Progenitor cell of endocrine pancreas (in vitro differentiated cells): ENCODE measurements at places on chromosomes 3 and 15. TPM values are rescaled to one million over a fixed set of nuclear protein-coding genes. Genes with fewer than 3 reads are reported as not detected.

- no peak overlapping the region for H3K27ac ChIP-seq
- no peaks in the 10 kb centered on the region for H3K36me3 ChIP-seq
- H3K4me3 ChIP-seq, result no peak overlapping the region
- DNase-seq, result no peak
Measured at GRCh38 chr15:58021332-58022230, 43.9 kb downstream of the ALDH1A2 start.

- H3K4me3 ChIP-seq, result no peak overlapping the region
- no peak overlapping the region for H3K27ac ChIP-seq
- H3K36me3 ChIP-seq, result peaks cover 14% of the 10 kb centered on the region
- no peaks in the 10 kb centered on the region for H3K27me3 ChIP-seq
- DNase-seq, result no peak
Measured at GRCh38 chr3:71441217-71441924, 142.2 kb downstream of the FOXP1 start.

DNA sequence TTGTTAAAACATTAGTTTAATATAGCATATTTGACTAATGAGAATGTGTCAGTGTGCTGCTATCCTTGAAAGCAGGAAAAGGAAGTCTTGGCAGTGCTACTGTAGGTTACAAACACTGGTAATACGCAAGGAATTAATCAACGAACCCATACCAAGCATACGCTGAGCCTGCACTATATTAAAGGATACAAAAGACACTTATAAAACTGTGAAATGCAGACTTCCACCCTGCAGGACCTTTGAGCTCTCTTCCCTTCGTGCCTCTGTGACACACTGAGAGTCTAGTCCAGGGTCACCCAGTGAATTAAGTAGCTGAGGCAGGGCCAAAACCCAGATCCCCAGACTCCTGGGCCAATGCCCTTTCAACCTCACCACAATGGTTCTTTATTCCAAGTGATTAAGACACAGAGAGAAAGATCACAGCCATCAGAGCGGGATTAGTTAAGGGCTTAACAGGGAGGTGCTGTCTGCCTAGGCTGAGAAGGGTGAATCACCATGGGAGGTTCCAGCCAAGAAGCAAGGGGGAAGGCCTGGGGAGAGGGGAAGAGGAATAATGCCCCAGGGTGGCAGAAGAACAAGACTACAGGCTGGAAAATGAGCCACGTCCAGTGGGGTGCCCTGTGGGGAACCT is 6.8 kb downstream of the ANXA2 start:
- DNase-seq, result no peak
- peak overlapping the region; percentile 51 for H3K27ac ChIP-seq
- H3K4me1 ChIP-seq, result peaks cover 69% of the 10 kb centered on the region

GRCh38 chr15:68232937-68233336 is 3.4 kb upstream of the CLN6 start:
- peaks cover 16% of the 10 kb centered on the region for H3K27me3 ChIP-seq
- H3K27ac ChIP-seq, result no peak overlapping the region
- H3K4me1 ChIP-seq, result peaks cover 17% of the 10 kb centered on the region
- DNase-seq, result no peak

- H3K4me1 ChIP-seq, result peaks cover 6% of the 10 kb centered on the region
- no peak overlapping the region for H3K27ac ChIP-seq
- DNase-seq, result no peak
- no peaks in the 10 kb centered on the region for H3K36me3 ChIP-seq
Measured at GRCh38 chr3:142931222-142931621, 32.3 kb downstream of the PAQR9 start.

DNA sequence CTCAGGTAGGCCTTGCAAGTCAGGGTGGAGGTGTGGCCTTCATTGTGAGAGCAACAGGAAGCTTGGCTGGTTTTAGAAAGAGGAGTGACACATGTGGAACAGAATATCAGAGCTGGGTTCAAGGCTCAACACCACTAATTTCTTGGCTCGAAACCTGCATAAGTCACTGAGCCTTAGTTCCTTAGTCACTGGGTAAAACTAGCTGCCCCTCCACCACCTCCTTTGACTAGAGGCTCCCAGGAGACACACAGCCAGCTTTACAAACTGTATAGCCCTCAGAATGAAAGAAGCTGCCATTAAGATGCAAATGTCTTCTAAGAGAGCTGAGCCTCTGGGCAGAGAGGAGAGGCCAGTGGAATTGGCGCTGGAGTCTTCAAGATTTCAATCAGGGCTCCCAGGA is 67.7 kb downstream of the CERS3 start:
- no peaks in the 10 kb centered on the region for H3K36me3 ChIP-seq
- H3K4me1 ChIP-seq, result peaks cover 15% of the 10 kb centered on the region
- no peak overlapping the region for H3K4me3 ChIP-seq
- H3K27ac ChIP-seq, result no peak overlapping the region
- DNase-seq, result no peak

DNA sequence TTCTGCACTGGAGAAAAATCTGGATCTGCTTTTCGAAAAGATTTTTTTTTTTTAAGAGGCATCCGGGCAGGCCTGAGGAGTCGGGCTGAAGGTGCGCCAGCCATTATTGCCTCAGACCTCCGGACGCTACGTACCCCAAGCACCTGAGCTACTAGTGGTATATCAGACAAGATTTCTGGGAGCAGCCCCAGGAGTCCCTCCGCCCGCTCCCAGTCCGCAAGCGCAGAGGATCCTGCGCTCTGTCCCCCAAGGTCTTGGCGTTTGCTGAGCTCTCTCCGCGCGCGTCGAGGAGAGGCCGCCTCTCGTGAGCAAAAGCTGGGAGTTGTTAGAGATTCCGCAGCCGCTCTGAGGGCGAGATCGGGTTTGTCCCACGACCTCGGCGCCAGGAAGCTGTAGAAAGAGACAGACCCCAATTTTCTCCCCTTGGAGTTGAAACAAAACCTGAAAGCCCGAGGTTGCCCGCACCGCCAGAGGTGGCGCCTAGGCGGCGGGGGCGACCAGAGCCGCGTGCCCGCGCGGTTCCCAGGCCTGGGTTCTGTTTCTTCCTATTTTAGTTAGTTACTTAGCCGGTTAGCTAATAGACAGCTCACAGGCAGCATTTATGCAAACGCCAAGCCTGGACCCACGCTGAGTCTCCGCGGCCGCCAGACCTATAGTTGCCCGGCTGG is 72.5 kb upstream of the POLG start:
- H3K27ac ChIP-seq, result peak overlapping the region; percentile 49
- H3K4me3 ChIP-seq, result peak overlapping the region; percentile 5
- H3K4me1 ChIP-seq, result peaks cover 9% of the 10 kb centered on the region
- H3K27me3 ChIP-seq, result peaks cover 98% of the 10 kb centered on the region
- DNase-seq, result no peak
- H3K36me3 ChIP-seq, result no peaks in the 10 kb centered on the region

DNA sequence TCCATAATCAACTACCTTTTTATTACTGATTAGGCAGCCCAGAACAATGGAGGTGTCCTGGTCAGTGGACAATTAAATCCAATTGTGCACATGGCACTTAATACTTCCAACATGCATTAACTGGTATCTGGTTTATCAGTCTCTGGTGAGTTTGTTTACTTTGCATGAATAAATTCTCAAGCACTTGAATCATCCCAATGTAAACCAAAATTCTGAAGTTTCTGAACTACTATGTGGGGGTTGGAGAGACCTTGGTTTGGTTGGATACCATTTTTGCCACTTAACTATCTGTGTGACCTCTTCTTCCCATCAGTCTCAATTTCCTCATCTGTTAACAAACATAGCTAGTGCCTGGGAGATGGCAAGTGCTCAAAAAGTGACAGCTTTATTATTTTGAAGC is 70.5 kb upstream of the MAP4 start:
- H3K27ac ChIP-seq, result peak overlapping the region; percentile 81
- H3K4me3 ChIP-seq, result peak overlapping the region; percentile 92
- peaks cover 2% of the 10 kb centered on the region for H3K27me3 ChIP-seq
- no peak for DNase-seq
- peaks cover 8% of the 10 kb centered on the region for H3K36me3 ChIP-seq

- no peaks in the 10 kb centered on the region for H3K36me3 ChIP-seq
- DNase-seq, result no peak
- H3K27ac ChIP-seq, result no peak overlapping the region
- H3K4me3 ChIP-seq, result no peak overlapping the region
- H3K27me3 ChIP-seq, result peaks cover 9% of the 10 kb centered on the region
- peaks cover 2% of the 10 kb centered on the region for H3K4me1 ChIP-seq
Measured at GRCh38 chr15:97815835-97816234, 144.7 kb upstream of the ARRDC4 start.

DNA sequence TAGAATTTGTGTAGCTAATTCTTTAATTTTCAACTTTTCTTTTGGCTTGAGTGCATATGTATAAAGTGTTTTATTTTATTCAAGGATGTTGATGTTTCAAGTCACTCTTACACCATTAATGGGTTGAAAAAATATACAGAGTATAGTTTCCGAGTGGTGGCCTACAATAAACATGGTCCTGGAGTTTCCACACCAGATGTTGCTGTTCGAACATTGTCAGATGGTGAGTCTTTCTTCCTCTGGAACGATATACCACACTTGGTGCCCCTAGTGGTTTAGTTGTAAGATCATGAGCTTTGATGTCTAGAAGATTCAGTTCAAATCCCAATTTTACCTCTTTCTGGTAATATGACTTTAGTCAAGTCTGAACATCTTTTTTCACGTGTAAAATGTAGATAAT is 119.3 kb downstream of the HCN4 start:
- peak overlapping the region; percentile 59 for H3K27ac ChIP-seq
- H3K4me3 ChIP-seq, result no peak overlapping the region
- no peaks in the 10 kb centered on the region for H3K4me1 ChIP-seq
- no peaks in the 10 kb centered on the region for H3K27me3 ChIP-seq
- H3K36me3 ChIP-seq, result peaks cover 11% of the 10 kb centered on the region

GRCh38 chr3:146577662-146578061 is 27.5 kb downstream of the PLSCR5 start:
- no peaks in the 10 kb centered on the region for H3K27me3 ChIP-seq
- DNase-seq, result no peak
- peaks cover 5% of the 10 kb centered on the region for H3K36me3 ChIP-seq

GRCh38 chr3:12904951-12905315 is 63.6 kb upstream of the RPL32 start:
- H3K27ac ChIP-seq, result no peak overlapping the region
- peaks cover 13% of the 10 kb centered on the region for H3K36me3 ChIP-seq
- H3K27me3 ChIP-seq, result no peaks in the 10 kb centered on the region
- H3K4me3 ChIP-seq, result no peak overlapping the region
- no peaks in the 10 kb centered on the region for H3K4me1 ChIP-seq
- no peak for DNase-seq

- H3K4me1 ChIP-seq, result peaks cover 30% of the 10 kb centered on the region
- no peak for DNase-seq
- H3K27ac ChIP-seq, result no peak overlapping the region
- no peak overlapping the region for H3K4me3 ChIP-seq
Measured at GRCh38 chr3:171847133-171847532, 4.0 kb downstream of the TMEM212 start.

- no peaks in the 10 kb centered on the region for H3K4me1 ChIP-seq
- H3K27ac ChIP-seq, result peak overlapping the region; percentile 8
- no peak overlapping the region for H3K4me3 ChIP-seq
- H3K27me3 ChIP-seq, result no peaks in the 10 kb centered on the region
- peaks cover 13% of the 10 kb centered on the region for H3K36me3 ChIP-seq
Measured at GRCh38 chr3:15660055-15660935, 58.8 kb downstream of the BTD start.

- H3K4me3 ChIP-seq, result no peak overlapping the region
- no peaks in the 10 kb centered on the region for H3K27me3 ChIP-seq
- no peak for DNase-seq
- no peaks in the 10 kb centered on the region for H3K4me1 ChIP-seq
- no peak overlapping the region for H3K27ac ChIP-seq
Measured at GRCh38 chr15:43469867-43470266, 23.1 kb downstream of the TP53BP1 start.

- H3K27me3 ChIP-seq, result no peaks in the 10 kb centered on the region
- DNase-seq, result no peak
- no peak overlapping the region for H3K27ac ChIP-seq
- peaks cover 40% of the 10 kb centered on the region for H3K4me1 ChIP-seq
Measured at GRCh38 chr3:61872077-61872706, 310.8 kb downstream of the PTPRG start.

CFAP20DC gene
- 8.0 and 10.4 TPM in 2 replicates for total RNA-seq

WDR6 gene
- 369 and 414 TPM in 2 replicates for total RNA-seq

TYRO3 gene
- total RNA-seq, result 86.7 and 106 TPM in 2 replicates

SLC38A3 gene
- 43.5 and 44.7 TPM in 2 replicates for total RNA-seq

NMNAT3 gene
- total RNA-seq, result 3.5 and 4.5 TPM in 2 replicates

C3orf49 gene
- total RNA-seq, result not detected in 2 replicates

SLC2A2 gene
- 1.5 TPM in 2 replicates for total RNA-seq

LRRC3B gene
- total RNA-seq, result 0.29 and 0.60 TPM in 2 replicates

PLOD2 gene
- 49.2 and 54.9 TPM in 2 replicates for total RNA-seq

CPEB1 gene
- total RNA-seq, result 0.60 and 0.80 TPM in 2 replicates

FOXB1 gene
- not detected in 2 replicates for total RNA-seq

USP13 gene
- total RNA-seq, result 10.7 and 11.8 TPM in 2 replicates

SEMA3B gene
- total RNA-seq, result 24.6 and 27.6 TPM in 2 replicates

FEZF2 gene
- not detected in 2 replicates for total RNA-seq
